NCI-H226 (cell line): ENCODE measurements at places on chromosomes 6 and 20.

GRCh38 chr6:10690651-10691445 lies 3.6 kb downstream of the C6orf52 start:
- DNase-seq = no peak

GRCh38 chr6:155943635-155944034 lies 488.0 kb upstream of the NOX3 start:
- no peak for DNase-seq

GRCh38 chr20:6837730-6838129 lies 70.2 kb downstream of the BMP2 start:
- DNase-seq = no peak

DNA sequence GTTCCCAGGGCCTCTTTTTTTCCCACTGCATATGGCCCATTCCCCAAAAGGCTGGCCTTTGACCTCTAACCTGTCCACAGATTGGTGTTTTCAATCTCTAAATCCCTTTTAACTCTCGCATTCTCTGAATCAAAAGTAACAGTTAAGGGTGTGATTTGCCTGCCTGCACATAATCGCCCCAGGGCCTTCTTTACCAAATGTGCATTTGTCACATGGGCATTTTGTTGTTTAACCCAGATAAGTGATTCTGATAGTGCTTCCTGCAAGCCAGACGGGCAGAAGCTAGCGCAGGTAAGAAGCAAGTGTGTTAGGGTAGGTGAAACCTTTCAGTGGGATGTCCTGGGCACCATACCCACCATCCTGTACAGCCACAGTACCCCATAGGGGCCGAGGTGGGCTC lies 49.4 kb upstream of the PLEKHG1 start:
- DNase-seq = no peak
